ENCODE measurements at places on chromosomes 16 and 17. TPM values are rescaled to one million over a fixed set of nuclear protein-coding genes. Genes with fewer than 3 reads are reported as not detected.

Gene ZP2
- total RNA-seq: not detected

Gene HBA1
- 0.91 TPM for total RNA-seq

Gene MT1A
- total RNA-seq: 12.1 TPM

Gene PLA2G10
- total RNA-seq: 0.30 TPM

Gene TMEM186
- total RNA-seq: 15.5 TPM

Gene CEP295NL
- 0.39 TPM for total RNA-seq

Gene KRTAP4-8
- not detected for total RNA-seq

Gene CHD9NB
- 1.7 TPM for total RNA-seq

Gene CCL7
- total RNA-seq: 0.61 TPM

Gene KIFC3
- 192 TPM for total RNA-seq

Gene CETP
- not detected for total RNA-seq

Gene KRTAP4-5
- not detected for total RNA-seq

Gene NPIPA7
- 11.7 TPM for total RNA-seq

Data from A549 treated with CpdA at 1 μM for 4 hours (cell line).